ENCODE measurements at places on chromosomes 3 and 15. TPM values are rescaled to one million over a fixed set of nuclear protein-coding genes. Genes with fewer than 3 reads are reported as not detected.
A peak's percentile ranks its signal among the peaks of the same experiment; 100 is the strongest.

DNA sequence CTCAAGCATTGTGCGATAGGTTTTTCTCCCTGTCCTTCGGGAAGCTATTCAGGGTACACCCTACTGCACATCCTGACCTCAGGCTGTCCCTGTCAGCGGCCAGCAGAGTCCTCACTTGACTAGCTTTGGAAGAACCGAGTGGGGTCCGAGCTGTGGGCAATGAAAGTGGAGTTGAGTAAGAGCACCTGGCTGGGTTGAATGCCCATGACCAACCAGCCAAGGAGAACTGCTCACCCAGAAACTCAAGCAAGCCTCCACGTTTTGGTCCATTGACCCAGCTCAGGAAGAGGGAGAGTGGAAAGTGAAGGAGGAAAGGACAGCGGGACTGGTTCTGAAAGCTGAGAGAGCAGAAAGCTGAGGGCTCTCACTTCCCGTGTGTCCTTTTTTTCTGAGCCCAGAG lies 36.0 kb upstream of the HDGFL3 start:
- no peak for DNase-seq

DNA sequence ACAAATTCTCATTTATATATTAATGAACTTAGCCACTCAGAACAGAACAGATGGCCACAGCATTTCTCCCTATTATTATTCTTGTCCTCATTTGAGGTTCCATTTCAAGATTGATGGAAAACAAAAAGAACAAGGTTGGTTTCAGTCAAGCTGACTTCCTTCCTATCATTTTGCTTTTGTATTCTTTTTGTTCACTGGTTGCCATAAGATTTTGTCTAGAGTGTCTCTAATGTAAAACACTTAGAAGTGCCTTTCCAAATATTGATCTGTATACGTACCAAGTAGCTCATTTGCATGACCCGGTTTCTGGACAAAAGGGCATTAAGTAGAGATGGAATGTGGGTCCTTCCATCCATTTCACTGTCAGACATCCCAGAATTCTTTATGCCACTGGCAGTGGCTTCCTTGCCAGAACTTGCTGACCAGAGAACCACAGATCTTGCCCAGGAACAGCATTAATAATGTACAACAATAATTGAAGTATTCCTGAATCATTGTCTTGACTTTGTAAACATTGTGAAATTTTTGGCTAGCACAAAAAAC lies 63.8 kb downstream of the PEX5L start:
- no peak for DNase-seq

GRCh38 chr15:68614286-68615035 lies 35.7 kb downstream of the CORO2B start:
- peak; percentile 78 for DNase-seq

DNA sequence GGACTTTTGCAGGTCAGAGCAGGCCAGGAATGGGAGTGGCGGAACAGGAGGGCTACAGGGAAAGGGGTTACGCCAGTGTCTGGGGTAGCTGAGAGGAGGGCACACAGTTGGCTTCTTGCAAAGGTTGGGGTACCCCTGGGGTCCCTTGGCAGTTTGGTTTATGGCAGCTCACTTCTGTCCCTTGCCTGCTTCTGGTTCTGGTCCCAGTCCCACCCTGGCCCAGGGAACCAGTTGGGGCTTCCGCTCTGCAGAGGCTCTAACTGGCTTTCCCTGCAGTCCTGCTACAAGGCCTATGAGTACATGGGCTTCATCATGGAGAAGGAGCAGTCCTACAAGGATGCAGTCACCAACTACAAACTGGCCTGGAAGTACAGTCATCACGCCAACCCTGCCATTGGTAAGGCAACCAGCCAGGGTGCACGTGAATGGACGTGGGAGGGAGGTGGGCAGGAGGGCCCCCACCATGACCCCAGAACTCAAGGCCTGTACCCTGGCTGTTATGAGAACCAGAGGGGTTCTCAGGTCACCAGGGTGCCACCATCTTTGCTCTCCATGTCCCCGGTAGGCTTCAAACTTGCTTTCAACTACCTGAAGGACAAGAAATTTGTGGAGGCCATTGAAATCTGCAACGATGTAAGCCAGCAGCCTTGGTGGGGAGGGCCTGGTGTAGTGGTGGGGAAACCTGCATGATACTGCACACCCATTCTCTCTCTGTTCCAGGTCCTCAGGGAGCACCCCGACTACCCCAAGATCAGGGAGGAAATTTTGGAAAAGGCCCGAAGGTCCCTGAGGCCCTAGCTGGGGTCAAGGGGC lies 15.2 kb downstream of the CSRNP1 start:
- no peak for DNase-seq

GRCh38 chr15:66288093-66288492 lies 5.3 kb upstream of the DIS3L start:
- no peak for DNase-seq

Gene SOX14
- total RNA-seq = not detected

- DNase-seq = no peak
Observed at GRCh38 chr3:105688821-105689220, 180.0 kb downstream of the CBLB start.

Gene COMMD4
- total RNA-seq = 42.3 TPM

- no peak for DNase-seq
Observed at GRCh38 chr3:20490996-20491395, 305.0 kb upstream of the SGO1 start.

DNA sequence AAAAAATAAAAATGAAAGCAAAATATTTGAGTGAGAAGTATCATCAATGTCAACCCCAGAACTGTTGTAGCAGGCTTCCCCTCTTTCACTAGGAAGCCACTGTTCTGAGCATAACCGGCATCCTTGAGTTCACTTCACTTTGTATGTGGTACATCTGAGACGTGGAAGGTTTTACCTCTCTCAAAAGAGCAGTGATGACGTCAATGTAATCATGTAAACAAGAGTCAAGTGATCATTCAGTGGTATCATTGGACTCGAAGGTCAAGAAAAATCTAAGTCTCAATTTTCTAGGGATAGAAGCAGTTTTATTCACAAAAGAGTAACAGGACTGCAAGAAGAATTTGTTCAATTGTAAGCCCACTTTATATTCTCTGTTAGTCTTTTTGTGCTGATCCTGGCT lies 339.8 kb upstream of the THRB start:
- no peak for DNase-seq

Gene CFAP92
- total RNA-seq = 0.27 TPM

GRCh38 chr15:66043264-66043663 lies 174.0 kb downstream of the RAB11A start:
- no peak for DNase-seq

All from left ventricle myocardium superior (tissue), 1 donor.